Osteocyte (in vitro differentiated cells): ENCODE measurements at places on chromosomes 4 and X.

DNA sequence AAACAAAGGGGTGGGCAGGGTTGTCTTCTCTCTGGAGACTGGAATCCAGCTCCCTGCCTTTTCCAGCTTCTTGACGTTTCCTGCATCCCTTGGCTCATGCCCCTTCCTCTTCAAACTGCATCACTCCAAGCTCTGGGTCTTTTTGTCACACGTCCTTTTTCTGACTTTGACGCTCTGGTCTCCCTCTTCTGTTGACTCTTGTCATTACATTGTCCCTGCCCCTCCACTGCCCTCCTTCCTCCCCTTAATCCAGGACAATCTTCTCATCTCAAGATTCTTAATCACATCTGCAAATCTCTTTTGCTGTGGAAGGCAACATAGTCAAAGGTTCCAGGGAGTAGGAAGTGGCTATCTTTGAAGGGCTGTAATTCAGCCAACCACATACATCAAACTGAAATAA is 178.3 kb downstream of the TMA16 start:
- no peak for DNase-seq

DNA sequence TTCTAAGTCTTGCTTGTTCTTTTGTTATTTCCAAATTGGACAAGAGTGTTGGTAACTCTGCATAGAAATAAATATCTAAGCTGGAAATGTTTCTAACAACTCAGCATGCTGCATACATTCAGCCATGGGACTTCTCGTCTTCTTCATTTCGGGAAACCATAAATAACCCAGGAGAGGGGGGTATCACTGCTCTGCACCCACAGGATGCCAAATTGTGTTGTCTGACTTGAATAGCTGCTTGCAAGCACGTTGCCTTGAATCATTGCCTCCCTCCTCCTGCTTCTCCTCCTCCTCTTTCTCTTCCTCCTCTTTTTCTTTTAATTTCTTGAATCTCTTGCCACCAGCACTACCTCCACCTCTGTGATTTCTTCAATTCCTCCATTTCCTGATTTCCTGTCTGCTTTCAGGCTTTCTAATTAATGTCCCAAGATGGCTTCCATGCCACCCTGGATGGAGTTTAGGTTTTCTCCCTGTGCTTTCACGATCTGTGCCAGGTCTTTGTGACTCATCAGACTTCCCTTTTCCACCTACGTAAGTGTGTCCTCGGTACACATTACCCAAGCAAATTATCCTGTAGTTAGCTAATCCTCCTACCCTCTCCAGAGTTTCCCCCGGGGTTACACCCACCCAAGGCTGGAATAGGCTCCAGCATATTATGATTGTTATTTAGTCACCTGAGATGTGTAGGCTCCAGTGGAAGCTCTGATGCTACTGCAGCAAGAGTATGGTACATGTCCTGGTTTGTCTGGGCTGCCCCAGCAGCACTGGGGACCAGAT is 122.6 kb upstream of the VCX3B start:
- no peak for DNase-seq

GRCh38 chr4:67568820-67569219 is 10.3 kb downstream of the STAP1 start:
- DNase-seq: no peak

DNA sequence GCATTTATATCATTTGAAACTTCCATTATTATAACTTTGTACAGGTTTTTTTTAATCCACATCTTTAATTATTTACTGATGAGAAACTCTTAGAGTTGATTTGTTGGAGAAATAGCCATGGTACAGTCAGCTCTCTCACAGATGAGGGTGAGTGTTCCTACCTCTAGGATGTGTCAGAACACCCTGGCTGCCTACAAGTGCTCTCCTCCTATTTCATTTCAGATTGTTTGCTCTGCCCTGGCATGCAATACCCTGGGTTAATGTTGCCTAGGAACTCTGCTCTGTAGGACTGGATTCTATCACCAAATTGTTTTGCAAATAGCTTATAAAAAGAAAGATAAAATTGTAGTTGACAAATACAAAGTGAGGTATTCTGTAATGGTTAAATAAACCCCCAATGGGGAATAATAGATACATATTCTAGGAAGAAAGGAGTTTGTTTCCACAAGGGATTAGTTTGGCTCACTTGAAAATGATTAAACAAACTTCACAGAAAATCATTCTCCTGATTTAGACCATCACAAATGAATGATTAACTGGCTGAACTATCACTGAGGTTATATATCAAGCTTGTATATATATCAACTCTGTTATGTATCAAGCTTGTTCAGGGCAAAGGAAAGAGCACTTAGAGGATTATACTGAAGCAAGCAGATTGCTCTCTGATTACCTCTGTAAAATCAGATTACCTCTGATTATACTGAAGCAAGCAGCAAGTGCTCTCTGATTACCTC is 150.0 kb downstream of the PDE5A start:
- DNase-seq: no peak

- DNase-seq: no peak
Measured at GRCh38 chr4:122746485-122746965, 14.0 kb downstream of the BBS12 start.

GRCh38 chrX:46713672-46714490 is 45.0 kb downstream of the SLC9A7 start:
- DNase-seq: no peak

DNA sequence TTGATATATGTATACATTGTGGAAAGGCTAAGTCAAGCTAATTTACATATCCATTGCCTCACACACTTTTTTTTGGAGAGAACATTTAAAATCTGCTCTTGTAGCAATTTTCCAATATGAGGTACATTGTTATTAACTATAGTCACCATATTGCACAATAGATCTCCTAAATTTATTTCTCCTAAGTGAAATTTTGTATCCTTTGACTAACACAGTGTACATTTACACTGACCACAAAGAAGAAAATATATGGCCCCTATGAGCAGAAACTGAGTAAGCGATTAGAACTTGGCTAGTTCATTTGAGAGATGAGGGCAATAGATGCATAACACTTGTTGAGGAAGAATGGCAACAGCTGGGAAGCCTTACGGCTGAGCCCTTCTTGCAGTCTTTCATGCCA is 20.3 kb upstream of the GUCY1B1 start:
- no peak for DNase-seq

DNA sequence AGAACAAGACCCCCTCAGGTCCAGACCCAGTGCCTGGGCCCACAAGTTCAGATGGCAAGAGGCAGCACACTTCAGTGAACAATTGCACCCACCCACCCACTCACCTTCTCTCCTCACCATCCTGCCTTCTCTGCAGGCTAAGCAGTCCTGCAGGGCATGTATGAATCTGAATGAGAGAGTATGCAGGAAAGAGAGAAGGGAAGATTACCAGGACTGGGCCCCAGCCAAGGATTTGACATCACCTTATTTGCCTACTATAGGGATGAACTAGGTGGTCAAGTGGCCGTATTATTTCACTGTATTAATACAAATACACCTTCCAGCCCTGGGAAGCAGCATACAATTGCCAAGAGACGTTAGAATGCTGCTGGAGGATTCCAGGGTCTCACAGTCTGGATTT is 2.1 kb upstream of the ZNF141 start:
- no peak for DNase-seq

DNA sequence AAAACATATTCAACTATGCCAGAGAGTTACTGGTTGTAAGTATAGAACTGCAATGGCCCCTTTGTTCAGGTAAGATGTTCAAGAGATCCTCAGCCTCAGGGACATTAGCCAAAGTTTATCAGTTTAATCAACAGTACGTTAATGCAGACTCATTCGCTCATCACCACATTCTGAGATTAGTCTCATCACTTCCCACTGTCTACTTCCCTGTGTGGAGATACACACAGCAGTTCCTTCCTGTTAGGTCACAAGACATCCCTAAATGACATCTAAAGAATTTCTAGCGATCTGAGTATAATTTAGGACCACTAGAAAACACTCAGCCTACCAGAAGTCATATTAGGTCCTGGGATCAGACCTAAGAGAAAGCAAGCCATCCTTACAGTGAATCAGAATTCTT is 10.4 kb downstream of the SLC10A7 start:
- no peak for DNase-seq

DNA sequence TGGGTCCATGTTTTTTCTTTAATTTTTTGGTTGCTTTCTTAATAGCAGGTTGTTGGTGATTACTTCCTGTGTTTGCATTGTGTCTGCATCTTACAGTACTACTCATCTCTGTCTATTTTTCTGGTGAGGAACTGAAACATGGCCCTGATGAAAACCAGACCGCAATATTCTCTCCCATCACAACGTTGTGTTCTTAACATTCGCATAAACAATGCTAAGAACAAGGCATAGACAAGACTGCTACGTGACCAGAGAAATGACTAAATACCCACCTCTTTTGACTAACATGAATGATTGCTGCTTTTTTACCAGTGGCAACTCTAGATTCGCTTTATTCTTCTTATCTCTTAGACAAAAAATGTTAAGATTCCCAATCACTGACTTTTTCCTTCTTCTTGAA is 179.1 kb downstream of the GC start:
- no peak for DNase-seq
